ENCODE measurements at places on chromosomes 6 and 20.
A peak's percentile ranks its signal among the peaks of the same experiment; 100 is the strongest.

DNA sequence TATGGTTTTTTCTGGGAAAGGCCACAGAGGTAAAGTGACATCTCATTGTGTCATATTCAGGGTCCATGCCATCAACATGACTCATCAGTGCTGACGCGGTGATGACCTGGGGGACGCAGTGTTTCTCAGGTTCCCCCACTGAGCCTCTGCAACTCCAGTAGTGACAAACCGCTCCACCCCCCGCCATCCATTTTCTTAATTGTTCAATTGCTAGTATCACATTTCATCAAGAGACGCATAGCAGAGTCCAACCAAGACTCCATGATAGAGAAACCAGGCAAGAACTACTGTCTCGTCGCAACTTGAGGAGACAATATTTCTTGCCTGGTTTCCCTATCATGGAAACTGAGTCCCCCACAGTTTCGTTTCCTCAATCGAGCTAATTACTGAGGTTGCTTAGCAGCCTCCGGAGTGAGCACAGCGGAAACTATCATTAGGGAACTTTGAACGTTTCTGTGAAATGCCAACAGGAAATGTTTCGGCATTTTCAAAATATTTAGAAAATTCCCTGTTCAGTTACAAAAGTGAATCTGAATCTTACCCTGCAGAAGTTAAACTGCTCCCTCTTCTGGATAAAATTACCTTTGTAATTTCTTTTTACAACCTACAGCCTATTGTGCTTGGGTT lies 12.2 kb upstream of the SERPINB1 start:
- peak; percentile 70 for DNase-seq

DNA sequence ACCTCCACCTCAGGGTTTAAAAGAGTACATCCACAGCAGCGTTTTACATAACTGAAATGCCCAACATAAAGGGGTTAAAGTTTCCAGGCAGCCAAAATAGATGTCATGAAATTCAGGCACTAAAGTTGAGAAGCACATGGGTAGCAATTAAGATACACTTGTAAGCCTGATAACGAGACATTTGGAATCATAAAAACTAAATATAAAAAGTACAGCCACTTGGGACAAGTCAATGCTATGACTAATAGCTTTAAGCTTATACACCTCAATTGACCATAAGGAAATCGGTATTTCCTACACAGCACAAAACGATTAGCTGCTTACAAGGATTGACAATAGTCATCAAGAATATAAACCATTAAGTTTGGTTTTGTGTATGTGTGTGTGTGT lies 11.8 kb downstream of the LOC128125822 start:
- DNase-seq: no peak

- no peak for DNase-seq
Measured at GRCh38 chr6:43393602-43394001, 24.2 kb upstream of the ZNF318 start.

GRCh38 chr6:45663251-45664221 lies 285.8 kb upstream of the SUPT3H start:
- DNase-seq: peak; percentile 15

- no peak for DNase-seq
Measured at GRCh38 chr6:154705471-154706113, 27.6 kb upstream of the SCAF8 start.

- DNase-seq: no peak
Measured at GRCh38 chr20:60086821-60087562, 128.8 kb downstream of the CDH26 start.

GRCh38 chr20:59792300-59792699 lies 141.1 kb downstream of the SYCP2 start:
- DNase-seq: no peak

All from stimulated activated CD8-positive, alpha-beta memory T cell treated with anti-CD3 and anti-CD28 coated beads, Interleukin-12 subunit alpha, Interleukin-12 subunit beta, amount 100 ng/mL, for 4 hours (primary cell).